ENCODE measurements at places on chromosomes 4 and X.

- DNase-seq = no peak
Measured at GRCh38 chr4:13483136-13483767, 888 bp downstream of the RAB28 start.

GRCh38 chrX:143694885-143695284, 25.7 kb downstream of the SPANXN2 start:
- no peak for DNase-seq

DNA sequence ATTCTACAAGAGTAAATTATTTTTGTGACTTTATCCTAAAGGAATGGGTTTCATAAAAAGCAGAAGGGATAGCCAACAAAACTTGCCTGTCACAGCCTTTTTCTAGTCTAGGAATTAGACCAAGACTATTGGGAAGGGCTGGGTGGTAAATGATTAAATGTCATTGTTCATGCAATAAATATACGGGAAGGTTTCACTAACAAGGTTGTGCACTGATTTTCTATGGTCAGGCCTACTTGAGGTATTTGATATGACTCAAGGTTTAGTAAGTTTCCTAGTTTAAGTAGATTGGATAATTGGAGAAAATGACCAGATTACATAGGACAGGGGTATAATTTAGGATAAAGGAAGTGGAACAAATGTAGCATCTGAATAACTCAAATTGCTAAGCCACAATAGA, 249.1 kb upstream of the BMP3 start:
- no peak for DNase-seq

DNA sequence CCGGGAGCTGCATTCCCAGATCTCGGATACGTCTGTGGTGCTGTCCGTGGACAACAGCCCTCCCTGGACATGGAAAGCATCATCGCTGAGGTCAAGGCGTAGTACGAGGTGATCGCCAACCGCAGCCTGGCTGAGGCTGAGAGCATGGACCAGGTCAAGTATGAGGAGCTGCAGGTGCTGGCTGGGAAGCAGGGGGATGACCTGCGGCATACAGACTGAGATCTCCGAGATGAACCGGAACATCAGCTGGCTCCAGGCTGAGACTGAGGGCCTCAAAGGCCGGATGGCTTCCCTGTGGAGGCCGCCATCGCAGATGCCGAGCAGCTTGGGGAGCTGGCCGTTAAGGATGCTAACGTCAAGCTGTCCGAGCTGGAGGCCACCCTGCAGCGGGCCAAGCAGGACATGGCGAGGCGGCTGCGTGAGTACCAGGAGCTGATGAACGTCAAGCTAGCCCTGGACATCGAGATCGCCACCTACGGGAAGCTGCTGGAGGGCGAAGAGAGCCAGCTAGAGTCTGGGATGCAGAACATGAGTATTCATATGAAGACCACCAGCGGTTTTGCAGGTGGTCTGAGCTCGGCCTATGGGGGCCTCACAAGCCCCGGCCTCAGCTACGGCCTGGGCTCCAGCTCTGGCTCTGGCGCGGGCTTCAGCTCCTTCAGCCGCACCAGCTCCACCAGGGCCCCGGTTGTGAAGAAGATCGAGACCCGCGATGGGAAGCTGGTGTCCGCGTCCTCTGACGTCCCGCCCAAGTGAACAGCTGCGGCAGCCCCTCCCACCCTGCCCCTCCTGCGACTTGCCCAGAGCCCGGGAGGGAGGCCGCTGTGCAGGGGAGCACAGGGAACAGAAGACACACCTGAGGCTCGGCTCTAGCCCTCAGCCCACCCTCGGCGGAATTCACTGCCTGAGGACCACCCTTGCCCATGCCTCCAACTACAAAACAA, 29.4 kb upstream of the GABRA3 start:
- no peak for DNase-seq

- no peak for DNase-seq
Measured at GRCh38 chr4:113919611-113920010, 59.8 kb downstream of the ARSJ start.

DNA sequence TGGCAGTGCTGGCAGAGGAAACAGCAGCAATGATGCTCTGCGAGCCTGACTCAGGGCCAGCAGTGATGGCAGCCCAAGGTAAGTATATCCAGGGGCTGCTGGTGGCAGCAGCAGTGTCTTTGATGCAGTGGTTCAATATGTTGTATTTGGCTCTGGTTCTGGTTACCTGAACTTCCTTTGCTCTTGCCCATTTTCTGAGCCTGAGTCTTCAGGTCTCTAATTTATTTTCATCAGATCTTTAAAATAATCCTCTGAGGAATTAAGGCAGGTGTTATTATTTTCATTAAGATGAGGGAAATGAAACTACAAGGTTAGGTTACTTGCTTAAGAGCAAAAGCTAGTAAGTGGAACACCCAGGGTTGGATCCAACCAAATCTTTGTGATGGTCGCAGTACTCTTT, 102.8 kb upstream of the BMP2K start:
- DNase-seq = no peak

- no peak for DNase-seq
Measured at GRCh38 chr4:44446191-44446590, 2.4 kb downstream of the KCTD8 start.

DNA sequence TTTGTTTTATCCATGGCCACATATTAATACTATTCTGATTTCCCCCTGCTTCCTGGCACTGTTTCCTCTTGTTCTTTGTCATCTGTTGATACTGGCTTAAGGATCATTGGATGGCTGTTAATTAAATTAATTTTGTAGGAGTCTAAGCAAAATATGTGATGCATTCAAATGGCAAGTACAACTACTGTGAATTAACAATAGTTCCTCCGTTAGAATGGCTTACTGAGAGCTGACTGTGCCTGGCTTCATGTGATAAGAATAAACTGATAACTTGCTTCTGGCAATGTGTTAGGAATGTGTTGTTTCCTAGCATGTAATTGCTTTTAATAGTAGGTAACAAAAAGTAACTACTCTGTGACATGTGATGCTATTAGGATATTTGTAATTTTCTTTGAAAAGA, 98.5 kb downstream of the RPA4 start:
- DNase-seq = no peak

GRCh38 chr4:84279678-84280077, 219.4 kb downstream of the NKX6-1 start:
- no peak for DNase-seq

- no peak for DNase-seq
Measured at GRCh38 chr4:127849505-127850234, 31.0 kb upstream of the PLK4 start.

- no peak for DNase-seq
Measured at GRCh38 chrX:9072281-9072680, 38.4 kb upstream of the FAM9B start.

- DNase-seq = no peak
Measured at GRCh38 chr4:56480691-56481090, 13.3 kb downstream of the SRP72 start.

DNA sequence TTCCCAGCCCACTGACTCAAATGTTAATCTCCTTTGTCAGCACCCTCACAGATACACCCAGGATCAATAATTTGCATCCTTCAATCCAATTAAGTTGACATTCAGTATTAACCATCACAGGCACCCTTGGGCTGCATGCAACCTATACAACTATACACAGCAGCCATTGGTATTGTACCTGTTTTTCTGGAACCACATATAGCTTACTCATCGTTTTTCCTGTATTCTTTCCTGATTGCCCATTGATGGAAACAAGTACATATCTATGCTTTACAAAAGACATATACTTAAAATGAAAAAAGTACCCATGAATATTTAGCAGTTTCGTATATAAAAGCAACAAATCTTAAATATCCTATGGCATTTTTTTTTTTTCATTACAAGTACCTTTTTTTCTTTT, 3.7 kb upstream of the FOXR2 start:
- no peak for DNase-seq

- DNase-seq = no peak
Measured at GRCh38 chr4:24885342-24885741, 27.5 kb downstream of the CCDC149 start.

DNA sequence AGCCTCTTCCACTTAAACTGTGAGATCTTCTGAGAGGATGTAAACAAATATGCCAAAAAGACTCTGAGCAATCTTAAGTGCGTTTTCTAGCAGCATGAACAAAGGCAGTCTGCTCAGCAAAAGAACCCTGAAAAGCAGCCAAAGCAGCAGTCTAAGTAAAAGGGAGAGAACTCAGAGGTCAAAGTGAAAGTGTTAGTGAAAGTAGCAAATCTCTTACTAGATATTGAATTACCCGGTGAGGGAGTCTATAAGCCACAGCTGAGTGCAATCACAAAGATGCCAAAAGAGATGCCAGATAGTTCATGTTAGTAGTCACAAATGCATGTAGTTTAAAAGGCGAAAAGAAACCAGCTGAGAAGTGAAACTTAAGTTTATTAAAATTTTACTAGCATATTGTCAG, 7.9 kb upstream of the GNRHR start:
- DNase-seq = no peak

DNA sequence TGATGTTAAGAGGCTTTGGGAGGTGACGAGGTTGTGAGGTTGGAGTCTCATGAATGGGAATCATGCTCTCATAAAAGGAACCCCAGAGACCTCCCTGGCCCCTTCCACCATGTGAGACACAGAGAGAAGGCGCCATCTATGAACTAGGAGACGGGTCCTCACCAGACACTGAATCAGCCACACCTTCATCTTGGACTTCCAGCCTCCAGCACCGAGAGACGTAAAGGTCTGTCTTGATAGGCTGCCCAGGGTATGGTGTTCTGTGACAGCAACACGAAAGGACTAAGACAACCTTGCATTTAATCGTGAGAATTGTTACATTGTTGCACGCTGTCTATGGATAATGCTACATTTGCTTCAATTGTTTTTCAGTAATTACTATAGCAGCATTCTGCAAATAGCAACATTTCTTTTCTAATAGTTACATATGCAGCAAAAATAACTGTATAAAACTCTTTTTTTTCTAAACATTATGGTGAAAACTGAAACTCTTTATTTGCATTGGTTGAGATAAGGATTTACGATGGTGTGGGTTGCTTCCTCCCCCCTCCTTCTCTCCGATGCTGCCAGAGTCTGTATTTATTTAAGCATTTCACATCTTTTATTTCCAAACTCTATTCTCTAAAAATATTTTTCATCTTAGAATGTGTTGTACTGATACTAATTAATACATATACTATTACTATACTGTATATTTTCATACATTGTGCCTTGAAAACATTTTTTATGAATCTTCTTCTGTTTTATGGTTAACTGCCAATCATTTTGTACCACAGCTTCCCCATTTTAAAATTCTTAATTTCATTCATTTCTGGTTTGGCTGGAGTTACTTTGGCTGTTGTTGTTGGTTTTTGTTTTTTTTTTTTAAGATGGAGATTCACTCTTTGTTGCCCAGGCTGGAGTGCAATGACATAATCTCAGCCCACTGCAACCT, 26.4 kb upstream of the AKAP17A start:
- DNase-seq = no peak

DNA sequence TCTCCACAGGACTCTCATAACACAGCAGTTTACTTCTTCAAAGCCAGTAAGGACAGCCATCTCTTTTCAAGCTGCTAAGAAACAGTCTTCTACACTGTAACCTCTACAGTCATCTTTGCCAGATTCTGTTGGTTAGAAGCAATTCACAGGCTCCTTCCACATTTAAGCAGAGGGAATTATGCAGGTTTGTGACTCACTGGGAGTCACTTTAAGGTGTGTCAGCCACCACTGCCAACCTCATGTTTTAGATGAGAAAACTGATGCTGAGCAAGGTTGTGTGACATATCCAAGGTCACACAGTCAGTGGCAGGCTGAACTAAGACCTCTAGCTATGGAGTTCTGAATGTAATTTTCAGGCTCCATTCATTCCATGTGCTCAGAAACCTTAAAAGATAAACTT, 143.5 kb downstream of the QDPR start:
- no peak for DNase-seq

GRCh38 chrX:148573119-148573518, 72.7 kb downstream of the AFF2 start:
- no peak for DNase-seq

GRCh38 chr4:39083164-39083563, 21.1 kb downstream of the KLHL5 start:
- DNase-seq = no peak

DNA sequence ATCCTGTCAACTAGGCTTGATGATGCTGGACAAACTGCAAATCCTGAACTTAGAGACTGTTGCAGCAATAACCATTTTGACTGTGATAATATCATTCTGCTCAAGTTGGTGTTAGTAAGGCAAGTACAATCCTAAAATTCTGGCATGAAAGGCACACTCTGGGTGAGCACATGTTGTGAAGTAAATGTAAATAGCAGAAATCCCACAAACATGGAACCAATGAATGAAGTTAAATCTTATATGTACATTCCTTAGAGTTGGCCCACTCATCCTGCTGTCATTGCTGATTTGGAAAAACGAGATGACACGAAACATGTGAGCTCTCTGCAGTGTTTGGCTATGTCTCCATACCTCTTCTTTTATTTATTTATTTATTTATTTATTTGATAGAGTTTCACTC, 21.0 kb downstream of the RBM47 start:
- no peak for DNase-seq

GRCh38 chr4:7861440-7861881, 78.2 kb downstream of the AFAP1 start:
- DNase-seq = no peak

GRCh38 chr4:103073792-103074438, 2.6 kb downstream of the SLC9B2 start:
- DNase-seq = no peak

DNA sequence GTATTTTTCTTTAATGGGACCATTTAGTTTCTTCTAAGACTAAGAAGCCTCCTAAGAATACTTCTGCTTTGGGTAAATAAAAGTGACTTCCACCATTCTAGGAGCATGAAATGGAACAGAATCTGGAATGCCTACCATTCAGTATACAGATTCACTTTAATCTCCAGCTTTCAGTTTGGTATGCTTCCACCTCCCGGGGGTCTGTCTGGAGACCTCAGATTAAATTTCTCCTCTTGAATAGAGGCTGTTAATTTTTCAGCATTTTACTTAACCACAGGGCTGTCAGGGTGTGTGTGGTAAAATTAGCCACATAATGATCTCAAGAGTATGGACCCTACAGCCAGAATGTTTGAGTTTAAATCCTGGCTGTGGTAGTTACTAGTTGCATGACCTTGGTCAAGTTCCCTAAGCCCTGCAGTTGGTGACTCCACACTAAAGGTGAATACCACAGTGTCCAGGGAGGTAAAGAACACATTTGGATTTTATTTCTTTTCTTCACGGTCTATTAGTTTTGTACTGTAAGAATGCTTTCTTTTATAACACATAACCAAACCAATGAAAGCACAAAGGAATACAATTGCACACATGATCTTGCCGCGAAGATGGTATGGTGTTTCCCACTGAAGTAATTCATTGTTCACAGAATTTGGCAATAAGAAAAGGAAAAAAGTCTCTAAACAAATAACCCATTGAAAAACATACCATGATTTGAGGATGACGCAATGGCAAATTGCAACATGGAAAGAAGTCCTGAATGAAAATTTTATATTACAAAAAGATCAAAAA, 37.3 kb upstream of the TRIM2 start:
- DNase-seq = no peak

GRCh38 chr4:80459918-80460473, 124.5 kb downstream of the CFAP299 start:
- no peak for DNase-seq

- DNase-seq = no peak
Measured at GRCh38 chrX:75303795-75304194, 29.9 kb downstream of the UPRT start.

- no peak for DNase-seq
Measured at GRCh38 chr4:123350191-123350544, 46.4 kb upstream of the SPRY1 start.

- DNase-seq = no peak
Measured at GRCh38 chr4:174434455-174434854, 87.8 kb downstream of the HPGD start.
